Fibroblast of skin of scalp (primary cell): ENCODE measurements at places on chromosomes 7 and 10.

DNA sequence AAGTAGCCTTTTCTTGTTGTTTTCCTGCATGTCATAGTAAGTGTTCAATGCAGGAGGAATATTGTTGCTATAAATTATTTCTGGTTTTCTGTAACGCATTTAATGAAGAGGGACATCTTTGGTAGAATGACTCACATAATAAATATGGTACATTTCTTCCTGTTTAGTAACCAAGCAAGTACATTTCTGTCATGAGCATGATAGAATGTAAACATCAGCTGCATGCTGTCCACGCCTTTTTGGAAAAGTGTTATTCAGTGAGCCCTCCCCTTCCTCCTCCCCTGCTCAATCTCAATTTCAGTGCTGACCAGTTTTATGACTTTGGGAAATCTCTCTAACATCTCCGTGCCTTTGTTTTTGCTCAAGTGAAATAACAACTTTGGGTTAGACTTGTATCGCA, 664.0 kb downstream of the XPNPEP1 start:
- DNase-seq, result no peak

- DNase-seq, result peak; percentile 89
Observed at GRCh38 chr7:149690688-149691446, 82.5 kb downstream of the ZNF467 start.

GRCh38 chr10:3251172-3251571, 78.6 kb upstream of the PITRM1 start:
- no peak for DNase-seq

DNA sequence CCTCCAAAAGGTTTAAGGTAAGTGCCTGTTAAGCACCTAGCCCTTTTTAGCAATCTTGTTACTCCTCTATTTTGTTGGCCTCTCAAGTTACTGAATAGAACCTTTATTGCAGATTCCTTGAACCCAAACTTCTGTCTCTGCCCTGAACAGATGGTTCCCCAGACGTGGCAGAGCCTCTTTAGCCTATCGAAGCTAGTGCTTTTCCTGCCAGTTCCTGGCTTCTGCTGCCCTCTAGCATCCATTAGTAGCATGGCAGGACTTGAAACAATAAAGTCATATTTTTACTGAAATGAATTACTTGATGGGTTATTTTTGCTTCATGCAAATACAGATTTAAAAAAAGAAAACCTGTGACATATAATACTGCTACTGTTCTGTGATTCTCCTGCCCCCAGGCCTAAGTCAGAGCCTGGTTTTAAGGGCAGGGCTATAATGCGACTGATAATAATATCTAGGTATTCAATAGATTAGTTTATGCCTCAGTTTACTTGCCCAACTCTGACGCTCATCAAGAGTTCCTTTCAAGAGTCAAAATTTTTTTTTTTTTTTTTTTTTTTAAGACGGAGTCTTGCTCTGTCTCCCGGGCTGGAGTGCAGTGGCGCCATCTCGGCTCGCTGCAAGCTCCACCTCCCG, 84.3 kb upstream of the PHF14 start:
- peak; percentile 52 for DNase-seq

- peak; percentile 79 for DNase-seq
Observed at GRCh38 chr7:90788052-90788451, 191.9 kb downstream of the CDK14 start.

DNA sequence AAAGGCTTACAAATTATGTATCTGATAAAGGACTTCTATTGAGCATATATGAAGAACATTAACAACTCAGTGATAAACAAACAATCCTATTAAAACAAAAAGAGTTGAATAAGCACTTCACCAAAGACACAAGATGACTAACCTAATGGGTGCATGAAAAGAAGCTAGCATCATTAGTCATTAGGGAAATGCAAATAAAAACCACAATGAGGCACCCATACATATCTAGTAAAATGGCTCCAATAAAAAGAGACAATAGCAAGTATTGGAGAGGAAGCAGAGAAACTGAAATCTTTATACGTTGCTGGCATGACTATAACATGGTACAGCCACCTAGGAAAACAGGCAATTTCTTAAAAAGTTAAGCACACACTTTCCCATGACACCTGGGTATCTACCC, 77.6 kb upstream of the ZMIZ1 start:
- peak; percentile 20 for DNase-seq

DNA sequence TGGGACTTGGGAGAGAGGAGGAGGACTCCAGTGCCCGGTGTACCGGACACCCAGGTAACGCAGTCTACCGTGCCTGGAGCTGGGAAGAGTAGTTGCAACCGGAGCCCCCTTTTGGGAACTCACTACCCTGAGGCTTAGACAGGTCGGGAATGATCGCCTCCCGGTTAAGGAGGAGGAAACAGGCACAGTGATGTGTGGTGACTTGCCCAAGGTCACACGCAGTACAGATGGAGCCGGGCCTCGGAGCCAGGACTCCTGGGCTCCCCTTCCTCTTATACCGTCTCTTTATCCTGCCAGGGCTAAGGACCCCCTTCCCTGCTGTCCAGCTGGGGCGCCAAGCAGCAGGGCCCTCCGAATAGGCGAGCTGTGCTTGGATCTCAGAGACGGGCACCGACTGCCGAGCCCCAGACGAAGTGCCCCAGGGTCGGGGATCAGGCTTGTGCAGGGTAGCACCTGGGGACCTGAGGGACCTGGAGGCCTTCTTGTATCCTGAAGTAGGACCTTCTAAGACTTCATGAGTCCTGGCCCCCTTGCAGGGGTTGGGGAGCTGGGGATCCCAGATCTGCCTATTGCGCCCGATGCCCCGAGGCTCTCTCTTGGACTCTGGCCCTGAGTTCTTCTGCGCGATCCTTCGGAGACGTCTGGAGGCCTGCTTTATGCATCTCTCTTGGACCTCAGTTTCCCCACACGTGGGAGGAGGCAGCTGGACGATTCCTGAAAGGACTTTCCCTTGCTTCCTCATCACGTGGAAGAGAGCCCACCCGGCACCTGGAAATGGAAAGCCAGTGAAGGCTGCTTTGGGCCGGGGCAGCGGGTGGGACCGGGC, 767 bp upstream of the CYP26A1 start:
- no peak for DNase-seq

DNA sequence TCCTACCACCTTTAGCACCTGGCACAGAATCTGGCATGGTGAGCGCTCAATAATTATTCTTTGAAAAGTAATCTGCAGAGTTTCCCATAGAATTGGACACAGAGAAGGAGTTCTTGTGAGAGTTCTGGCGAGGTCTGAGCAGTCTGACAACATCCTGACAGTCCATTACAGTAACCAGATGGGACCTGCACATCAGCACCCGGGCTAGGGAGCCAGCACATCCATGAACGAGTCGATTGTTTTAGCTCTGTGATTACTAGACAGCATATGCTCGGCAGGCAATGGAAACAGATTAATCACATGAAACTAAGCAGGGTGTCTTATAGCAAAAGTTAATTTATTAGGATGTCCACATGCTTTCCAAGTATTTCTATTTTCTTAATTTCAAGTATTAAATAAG, 96.7 kb downstream of the SEMA3D start:
- no peak for DNase-seq

- DNase-seq, result no peak
Observed at GRCh38 chr7:155210356-155210755, 87.3 kb upstream of the INSIG1 start.

DNA sequence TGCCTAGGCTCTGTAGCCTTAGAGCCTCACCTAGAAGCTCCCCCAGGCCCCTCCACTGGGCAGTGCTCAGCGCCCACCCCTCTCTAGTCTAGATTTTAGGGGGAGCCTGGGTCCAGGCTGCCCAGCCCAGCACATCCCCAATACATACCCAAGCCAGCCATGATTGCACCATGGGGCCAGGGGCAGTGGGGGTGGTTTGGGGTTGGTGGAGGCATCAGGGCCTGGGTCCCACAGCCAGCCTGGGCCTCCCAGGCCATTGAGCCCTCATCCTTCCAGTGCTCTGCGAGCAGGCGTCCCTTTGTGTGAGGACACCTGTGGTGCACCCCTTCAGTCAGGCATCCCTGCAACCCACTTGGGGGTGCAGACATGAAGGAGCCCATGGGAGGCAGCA, 76.9 kb upstream of the RET start:
- no peak for DNase-seq

DNA sequence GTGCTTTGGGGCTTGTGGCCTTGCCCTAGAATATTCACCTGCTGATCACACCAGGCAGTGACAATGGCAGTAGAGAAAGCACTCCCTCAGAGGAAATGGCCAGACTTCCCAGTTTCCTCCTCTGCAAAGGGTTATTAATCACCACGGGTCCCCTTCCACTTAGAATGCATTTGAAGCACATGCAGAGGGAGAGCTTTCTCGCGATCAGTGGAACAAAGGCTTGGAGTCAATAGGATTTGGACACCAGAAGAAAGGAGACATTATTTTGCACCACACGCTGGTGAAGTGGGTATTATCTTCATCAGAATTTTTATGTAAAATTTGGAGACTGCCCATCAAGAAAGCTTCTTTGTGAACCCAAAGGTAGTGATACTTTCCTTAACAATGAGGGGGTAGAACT, 35.4 kb upstream of the INHBA start:
- no peak for DNase-seq

GRCh38 chr7:74619235-74619860, 38.2 kb upstream of the GTF2I start:
- DNase-seq, result no peak

GRCh38 chr7:79398138-79398749, 55.2 kb downstream of the MAGI2 start:
- no peak for DNase-seq

DNA sequence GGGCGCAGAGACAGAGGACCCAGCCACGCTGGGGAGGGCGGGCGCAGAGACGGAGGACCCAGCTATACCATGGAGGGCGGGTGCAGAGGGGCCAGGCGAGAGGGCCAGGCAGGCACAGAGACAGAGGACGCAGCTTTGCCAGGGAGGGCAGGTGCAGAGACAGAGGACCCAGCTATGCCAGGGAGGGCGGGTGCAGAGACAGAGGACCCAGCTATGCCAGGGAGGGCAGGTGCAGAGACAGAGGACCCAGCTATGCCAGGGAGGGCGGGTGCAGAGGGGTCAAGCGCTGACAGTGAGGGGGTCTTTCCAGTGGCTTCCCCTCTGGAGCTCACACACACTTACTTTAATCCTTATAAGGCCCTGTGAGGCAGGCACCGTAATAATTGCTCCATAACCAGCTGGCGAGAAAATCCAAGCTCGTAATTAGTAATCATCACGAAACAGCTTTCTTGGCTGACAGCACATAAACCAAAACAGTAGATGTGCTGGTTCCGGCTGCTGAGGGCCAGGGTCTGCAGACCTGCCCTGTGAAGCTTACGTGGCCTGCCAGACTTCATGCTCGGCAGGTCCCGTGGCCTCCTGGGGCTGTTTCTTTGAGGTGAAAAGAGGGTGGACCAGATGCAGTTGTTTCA, 137.2 kb downstream of the VIPR2 start:
- DNase-seq, result no peak

- no peak for DNase-seq
Observed at GRCh38 chr7:53351681-53352080, 316.2 kb downstream of the POM121L12 start.

DNA sequence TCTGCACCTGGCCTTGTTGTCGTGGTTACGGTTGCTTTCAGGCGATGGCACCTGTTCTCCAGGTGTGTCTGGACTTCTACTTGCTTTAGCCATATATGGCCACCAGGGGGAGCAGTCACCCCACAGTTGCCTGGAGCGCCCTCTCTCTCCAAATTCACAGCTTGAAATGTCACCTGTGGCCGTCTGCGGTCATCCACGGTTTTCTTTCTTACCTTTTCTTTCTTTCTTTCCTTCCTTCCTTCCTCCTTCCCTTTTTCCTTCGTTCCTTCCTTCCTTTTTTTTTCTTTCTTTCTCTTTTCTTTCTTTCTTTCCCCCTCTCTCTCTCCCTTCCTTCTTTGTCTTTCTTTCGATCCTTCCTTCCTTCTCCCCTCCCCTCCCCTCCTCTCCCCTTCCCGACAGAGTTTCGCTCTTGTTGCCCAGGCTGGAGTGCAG, 150.5 kb upstream of the VKORC1L1 start:
- DNase-seq, result peak; percentile 13

DNA sequence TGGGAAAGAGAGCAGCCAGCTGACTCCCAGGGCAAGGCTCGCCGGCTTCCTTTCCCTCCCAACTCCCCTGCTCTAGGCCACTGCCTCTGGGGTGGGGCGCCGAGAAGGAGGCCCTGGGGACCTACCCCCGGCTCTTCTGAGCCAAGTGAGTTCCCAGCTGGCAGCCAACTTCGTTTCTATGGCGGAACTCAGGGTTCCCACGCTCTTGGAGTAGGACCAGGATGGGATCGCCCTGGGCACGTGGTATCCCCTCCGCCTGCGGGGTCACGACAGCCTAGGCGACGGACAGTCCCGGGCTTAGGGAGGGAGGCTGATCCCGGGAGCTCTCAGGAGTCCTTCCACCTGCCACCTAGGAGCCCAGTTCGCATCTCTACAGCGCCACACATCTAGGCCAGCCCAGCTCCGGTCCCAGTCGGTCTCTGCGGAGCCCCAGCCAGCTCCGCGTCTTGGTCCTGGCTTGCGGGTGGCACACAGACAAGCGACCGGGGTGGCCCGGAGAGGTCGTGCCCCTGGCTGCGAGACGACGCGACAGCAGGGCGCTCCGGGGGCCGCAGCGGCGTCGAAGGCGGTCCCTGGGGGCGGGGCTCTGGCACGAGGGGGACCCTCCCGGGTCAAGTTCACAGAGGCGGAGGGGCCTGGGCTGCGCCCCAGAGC, 20.5 kb upstream of the GATA3 start:
- no peak for DNase-seq

- DNase-seq, result no peak
Observed at GRCh38 chr10:21981118-21981517, 22.4 kb downstream of the DNAJC1 start.

- DNase-seq, result peak; percentile 22
Observed at GRCh38 chr10:36256166-36256565, 614.1 kb upstream of the FZD8 start.

DNA sequence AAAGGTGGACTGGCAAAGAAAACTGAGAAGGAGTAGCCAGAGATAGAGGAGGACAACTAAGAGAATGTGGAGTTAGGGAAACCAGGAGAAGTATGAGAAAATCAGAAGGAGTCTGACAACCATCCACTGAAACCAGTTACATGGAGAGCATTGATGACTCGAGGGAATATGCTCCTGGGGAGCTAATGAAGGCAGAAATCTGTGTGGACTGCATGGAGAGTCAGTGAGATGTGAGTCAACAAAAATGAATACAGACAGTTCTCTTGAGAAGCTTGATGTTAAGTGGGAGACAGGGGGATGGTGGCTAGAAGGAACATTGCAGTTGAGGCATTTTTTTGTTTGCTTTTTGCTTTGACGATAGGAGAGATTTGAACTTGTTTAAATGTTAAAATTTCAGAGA, 34.3 kb upstream of the ZNF32 start:
- DNase-seq, result peak; percentile 70

- DNase-seq, result no peak
Observed at GRCh38 chr10:81828251-81828650, 46.7 kb upstream of the NRG3 start.

DNA sequence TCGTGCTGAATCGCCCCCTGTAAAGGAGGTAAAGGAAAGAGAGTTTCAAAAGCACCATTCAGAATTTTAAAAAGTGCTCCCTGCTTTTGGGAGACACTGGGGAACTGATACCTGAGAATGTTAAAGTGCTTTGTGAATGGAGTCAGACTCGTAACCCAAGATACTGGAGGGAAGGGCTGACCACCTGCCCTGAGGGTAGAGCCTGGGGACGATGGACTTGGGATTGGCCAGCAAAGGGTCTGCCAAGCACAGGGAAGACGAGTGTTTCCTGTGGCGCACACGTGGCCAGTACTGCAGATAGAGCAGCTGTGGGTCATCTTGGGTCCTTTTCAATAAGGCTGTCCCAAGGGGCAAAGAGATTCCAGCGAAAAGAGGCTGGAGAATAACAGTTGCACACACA, 1284.1 kb upstream of the AUTS2 start:
- no peak for DNase-seq

- peak; percentile 40 for DNase-seq
Observed at GRCh38 chr10:71975871-71976725, 11.9 kb downstream of the CHST3 start.

GRCh38 chr10:18984531-18984930, 64.1 kb upstream of the MALRD1 start:
- DNase-seq, result no peak
